Stimulated activated CD4-positive, alpha-beta T cell treated with anti-CD3 and anti-CD28 coated beads, TNF-alpha, amount 100 ng/mL, for 48 hours (primary cell): ENCODE measurements at places on chromosomes 11 and 22.

GRCh38 chr11:78277314-78277994 lies 88.7 kb downstream of the USP35 start:
- no peak for DNase-seq

DNA sequence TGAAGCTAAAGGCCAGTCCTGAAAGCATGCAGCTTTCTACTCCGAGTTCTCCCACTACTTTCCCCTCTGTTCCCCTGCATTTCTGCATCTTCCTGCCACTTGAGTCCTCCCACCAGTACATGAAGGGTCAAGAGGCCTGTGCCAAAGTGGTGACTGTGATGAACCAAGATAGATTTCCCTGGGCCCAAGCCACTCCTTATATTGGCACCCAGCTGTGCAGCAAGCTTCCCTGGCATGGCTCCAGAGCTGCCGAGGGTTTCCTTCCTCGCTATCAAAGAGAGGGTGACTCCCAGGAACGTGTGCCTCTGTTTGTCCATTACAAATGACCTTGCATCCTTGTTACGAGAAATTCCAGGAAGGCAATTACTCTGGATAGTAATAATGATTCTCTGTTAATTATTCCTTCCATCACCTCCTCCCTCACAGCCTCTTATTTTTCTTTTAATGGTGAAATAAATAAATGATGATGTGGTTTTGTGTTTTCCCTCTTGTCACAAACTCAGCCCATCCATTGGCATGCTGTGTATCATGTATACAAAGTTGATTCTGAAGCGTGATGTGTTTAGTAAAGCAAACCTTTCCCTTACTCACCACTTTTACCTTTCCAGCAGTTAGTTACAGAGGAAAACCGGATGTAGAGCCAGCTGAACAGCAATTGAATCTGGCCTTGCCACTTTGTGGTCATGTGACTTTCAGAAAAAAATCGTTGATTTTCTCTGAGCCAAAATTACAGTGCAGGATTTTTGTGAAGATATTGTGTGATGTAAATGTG lies 8.3 kb downstream of the SRSF8 start:
- DNase-seq: no peak

DNA sequence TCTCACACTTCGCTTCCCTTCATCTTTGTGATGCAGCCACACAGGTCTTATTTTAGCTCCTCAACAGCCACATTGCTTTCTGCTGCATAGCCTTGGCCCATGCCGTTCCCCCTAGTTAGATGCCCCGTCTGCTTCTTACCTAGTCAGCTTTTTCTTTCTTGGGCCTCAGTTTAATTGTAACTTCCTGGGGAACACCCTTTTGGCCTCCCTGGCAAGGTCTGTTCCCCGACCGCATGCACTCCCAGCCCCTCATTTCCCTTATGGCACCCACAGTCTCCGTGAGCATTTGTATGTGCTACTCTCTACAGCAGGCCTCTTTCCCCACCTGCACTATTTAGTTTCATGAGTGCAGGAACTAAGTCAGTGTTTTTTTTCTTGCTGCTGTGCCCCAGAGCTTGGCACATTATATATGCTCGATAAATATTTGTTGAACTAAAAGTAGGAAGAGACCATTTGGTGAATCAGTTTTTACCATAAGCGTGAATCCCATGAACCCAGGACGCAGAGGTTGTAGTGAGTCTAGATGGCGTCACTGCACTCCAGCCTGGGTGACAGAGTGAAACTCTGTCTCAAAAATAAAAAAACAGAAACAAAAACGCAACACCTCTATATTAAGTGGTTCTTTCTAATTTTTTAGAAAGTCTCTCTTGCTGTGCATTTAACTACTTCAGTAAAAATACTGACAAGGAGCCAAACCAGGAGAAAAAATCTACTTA lies 38.5 kb downstream of the TNRC6B start:
- DNase-seq: no peak

GRCh38 chr11:130891326-130891725 lies 25.0 kb downstream of the SNX19 start:
- no peak for DNase-seq

DNA sequence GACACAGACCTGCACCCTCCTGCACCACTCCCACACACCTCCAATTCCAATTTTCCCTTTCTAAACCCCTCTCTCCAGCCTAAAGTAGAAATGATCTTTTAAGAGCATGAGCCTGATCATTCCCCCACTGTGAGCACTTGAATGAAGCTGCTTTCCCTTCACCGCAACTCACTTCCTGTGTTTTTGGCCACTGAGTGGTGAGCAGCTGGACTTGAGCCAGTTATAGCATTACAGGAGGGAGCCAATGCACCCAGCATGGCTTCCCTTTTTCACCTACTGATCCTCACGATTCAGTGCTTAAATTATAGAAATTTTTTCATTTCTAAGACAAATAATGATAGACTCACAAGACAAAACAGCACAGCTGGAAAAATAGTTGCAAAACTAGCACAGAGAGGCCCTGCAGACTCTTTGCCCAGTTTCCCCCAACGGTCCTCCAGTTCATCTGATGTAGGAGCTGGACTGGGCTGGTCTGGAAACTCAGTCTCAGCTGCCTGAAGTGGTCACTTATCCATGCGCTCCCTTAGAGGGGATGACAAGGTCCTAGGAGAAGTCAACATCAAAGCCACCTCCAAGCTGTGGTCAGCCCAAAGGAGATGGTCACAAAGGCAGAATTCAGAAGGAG lies 9.7 kb upstream of the APOL4 start:
- no peak for DNase-seq

- no peak for DNase-seq
These were observed 432.4 kb upstream of the LUZP2 start for GRCh38 chr11:24064309-24064903.

DNA sequence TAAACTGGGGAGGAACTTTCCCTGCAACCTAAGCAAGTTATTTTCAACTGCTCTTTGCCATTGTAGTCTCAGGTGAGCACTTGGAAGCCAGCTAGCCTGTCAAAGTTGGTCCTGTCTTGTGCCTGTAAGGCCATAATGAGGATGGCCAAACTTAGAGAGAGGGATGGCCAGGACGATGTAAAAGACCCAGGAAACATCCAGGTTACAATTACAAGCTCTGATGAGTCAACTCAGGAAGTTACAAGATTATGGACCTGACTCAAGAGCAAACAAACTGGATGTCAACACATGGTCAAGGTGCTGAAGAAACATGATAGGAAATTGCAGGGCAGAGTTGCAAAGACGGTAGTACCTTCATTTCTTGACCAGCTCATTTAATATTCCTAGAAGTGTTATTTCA lies 1.6 kb downstream of the GTPBP1 start:
- no peak for DNase-seq

DNA sequence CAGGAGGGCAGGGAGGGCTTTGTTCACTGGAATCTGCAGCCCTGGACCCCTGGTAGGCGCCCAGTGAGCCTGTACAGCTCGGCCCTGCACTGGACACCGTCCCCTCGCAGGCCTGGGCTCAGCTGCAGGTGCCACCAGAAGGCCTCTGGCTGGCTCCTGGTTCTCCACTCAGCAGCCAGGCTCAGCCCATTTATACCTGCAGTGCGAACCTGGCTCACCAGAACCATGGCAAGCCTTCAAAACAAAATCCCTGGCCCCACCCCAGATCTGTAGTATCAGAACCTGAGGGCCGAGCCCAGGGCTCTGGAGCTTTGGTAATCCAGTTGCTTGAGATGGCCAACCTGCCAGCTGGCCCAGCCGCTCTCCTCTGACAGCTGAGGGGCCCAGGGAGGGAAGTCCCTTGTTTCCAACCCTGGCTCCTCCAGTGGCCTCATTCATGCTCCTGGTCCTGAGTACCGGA lies 870 bp upstream of the FREY1 start:
- no peak for DNase-seq

GRCh38 chr22:34344702-34345101 lies 424.4 kb upstream of the LARGE1 start:
- no peak for DNase-seq

GRCh38 chr11:17076517-17077239 lies 789 bp downstream of the RPS13 start:
- DNase-seq: no peak

- no peak for DNase-seq
These were observed 1.7 kb upstream of the UCP3 start for GRCh38 chr11:74010306-74011300.

GRCh38 chr11:5713695-5714094 lies 22.6 kb upstream of the OR56B1 start:
- no peak for DNase-seq

DNA sequence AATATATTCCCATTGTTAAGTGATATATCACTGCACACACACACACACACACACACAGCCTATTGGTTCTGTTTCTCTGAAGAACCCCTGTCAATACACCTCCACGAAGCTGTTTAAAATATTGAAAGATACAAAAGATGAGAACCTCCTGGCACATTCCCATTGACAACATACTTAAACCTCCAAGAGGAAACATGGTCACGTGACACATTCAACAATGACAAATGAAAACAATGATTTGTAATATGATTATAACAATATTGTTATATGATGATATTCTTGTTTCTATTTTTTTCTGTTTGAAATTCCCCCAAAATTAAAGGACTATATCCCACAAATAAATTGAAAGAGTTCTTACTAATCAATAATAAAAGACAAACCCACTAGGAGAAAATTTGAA lies 1344.9 kb downstream of the BRD1 start:
- DNase-seq: no peak

GRCh38 chr11:3959015-3959902 lies 103.8 kb downstream of the STIM1 start:
- DNase-seq: no peak

DNA sequence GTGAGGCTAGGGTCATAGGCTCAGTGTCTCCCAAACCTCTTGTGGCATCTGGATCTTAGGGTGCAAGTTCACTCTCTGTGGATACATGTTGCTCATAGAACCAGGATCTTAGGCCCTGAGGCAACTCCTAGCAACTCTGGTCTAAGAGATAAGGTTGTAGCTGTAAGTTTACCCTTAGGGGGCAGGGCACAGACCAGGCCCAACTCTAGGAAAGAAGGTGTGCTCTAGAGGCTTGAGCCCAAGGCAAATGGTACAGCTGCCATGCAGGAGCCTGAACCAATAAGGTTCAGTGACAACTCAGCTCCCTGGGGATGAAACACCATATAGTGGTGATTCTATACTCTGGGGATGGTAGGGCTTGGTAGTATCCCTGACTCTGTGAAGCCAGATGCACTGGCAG lies 17.8 kb downstream of the CALCB start:
- no peak for DNase-seq

DNA sequence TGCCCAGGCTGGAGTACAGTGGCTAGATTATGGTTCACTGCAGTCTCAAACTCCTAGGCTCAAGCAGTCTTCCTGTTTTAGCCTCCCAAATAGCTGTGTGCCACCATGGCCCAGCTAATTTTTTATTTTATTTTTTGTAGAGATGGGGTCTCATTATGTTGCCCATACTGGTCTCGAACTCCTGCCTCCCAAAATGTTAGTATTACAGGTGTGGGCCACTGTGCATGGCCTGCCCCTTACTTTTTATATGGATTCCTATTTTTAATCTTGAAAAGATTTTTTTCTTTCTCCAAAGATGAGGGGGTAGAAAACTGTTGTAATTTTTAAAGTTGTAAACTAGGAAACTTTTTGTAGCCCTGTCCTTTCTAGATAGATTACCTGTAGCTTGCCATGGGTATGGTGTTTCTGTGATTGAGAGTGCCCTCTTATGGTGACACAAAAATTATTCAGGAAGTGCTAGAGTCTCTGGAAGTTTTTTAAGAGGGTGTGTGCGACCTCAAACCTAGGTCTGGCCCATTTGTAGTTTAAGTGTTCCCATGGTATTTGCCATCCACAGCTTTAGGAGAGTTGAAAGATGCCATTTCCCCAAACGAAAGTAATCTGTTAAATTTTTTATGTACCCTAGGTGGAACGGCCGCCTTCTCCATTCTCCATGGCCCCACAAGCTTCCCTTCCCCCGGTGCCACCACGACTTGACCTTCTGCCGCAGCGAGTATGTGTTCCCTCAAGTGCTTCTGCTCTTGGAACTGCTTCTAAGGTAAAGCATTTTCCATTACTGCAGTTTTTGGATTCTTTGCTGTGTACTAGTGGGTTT lies 32.4 kb downstream of the MCAM start:
- DNase-seq: no peak

DNA sequence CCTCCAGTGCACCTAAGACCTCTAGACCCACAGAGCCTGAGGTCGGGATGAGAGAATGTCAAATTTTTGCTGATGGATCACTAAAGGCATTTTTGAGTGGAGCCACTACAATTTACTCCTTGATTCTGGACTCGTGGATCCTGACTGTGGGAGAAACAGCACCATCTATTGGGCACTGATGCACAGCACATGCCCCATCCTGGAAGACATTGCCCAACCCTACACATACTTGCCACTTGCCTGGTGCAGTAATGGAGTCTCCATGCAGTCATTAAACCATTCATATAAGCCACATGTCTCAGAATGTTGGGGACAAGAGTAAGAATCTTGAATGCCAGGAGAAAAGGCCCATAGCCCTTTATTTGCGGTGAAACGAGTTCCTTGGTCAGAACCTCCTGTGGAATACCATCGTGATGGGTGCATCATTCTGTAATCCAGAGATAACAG lies 103.9 kb downstream of the GGTLC2 start:
- no peak for DNase-seq

GRCh38 chr11:112620621-112621394 lies 340.4 kb upstream of the NCAM1 start:
- no peak for DNase-seq

GRCh38 chr11:98040061-98040808 lies 980.5 kb upstream of the CNTN5 start:
- no peak for DNase-seq

- no peak for DNase-seq
These were observed 202.9 kb downstream of the DBX1 start for GRCh38 chr11:19957294-19957943.

GRCh38 chr11:114207096-114207495 lies 89.1 kb upstream of the NNMT start:
- no peak for DNase-seq

- DNase-seq: no peak
These were observed 37.4 kb upstream of the PRODH start for GRCh38 chr22:18973264-18974031.

DNA sequence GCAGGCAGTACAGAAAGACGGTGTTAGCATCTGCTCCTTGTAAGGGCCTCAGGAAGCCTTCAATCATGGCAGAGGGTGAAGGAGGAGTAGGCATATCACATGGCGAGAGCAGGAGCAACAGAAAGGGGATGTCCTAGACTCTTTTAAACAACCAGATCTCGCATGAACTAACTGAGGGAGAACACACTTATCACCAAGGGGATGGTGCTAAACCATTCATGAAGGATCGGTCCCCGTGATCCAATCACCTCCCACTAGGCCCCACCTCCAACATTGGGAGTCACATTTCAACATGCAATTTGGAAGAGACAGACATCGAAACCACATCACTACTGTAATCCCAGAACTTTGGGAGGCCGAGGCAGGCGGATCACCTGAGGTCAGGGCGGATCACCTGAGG lies 39.9 kb upstream of the LIPT2 start:
- no peak for DNase-seq

DNA sequence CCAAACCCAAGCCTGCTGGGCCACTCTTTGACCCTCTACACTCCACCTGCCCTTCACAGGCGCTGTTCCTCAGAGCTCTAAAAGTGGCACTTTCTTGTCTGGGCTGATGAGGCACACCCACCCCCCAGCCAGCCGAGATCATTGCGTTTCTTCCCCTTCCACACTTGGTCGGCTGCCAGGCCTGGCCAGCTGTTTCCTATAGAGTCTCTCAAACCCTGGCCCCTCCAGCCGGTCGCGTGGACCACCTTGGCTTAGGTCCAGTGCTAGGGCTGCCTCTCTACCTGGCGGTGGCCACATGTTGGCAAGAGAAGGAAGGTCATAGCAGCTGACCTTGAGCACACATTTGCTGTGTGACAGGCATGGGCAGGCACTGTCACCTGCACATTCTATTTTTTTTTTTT lies 60.6 kb downstream of the PPP6R2 start:
- no peak for DNase-seq

- DNase-seq: no peak
These were observed 36.2 kb upstream of the CSNK2A3 start for GRCh38 chr11:11389238-11389637.

- DNase-seq: no peak
These were observed 21.9 kb upstream of the QSER1 start for GRCh38 chr11:32870676-32871075.
